K562 (cell line): ENCODE measurements at places on chromosomes 2 and 18. TPM values are rescaled to one million over a fixed set of nuclear protein-coding genes. Genes with fewer than 3 reads are reported as not detected.

- no peak for DNase-seq
Observed at GRCh38 chr2:241733391-241734207, 831 bp upstream of the D2HGDH start.

- DNase-seq = no peak
Observed at GRCh38 chr18:22045221-22045918, 124.0 kb upstream of the GATA6 start.

- DNase-seq = no peak
Observed at GRCh38 chr2:210630873-210631560, 74.6 kb downstream of the CPS1 start.

GRCh38 chr2:145220496-145220895, 700.6 kb upstream of the ZEB2 start:
- DNase-seq = no peak

DNA sequence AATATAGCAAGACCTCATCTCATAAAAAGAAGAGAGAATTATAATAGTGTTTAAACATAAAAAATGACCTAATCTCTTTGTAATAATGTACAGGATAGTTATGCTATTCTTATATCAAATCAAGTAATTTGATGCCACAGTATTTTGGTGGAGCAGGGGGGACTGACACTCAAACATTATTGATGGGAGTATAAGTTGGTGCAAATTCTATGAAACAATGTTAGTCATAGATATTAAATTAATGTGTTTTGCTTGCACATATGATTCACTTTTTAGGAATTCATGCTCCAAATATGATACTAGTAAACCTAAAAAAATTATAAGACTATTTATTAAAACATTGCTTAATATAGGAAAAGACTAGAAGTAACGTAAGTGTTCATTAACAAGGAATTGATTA, 256.1 kb upstream of the SYT4 start:
- DNase-seq = no peak

GRCh38 chr2:56170504-56170903, 13.3 kb upstream of the CCDC85A start:
- DNase-seq = no peak

GRCh38 chr2:198129609-198130008, 325.2 kb downstream of the PLCL1 start:
- no peak for DNase-seq

GRCh38 chr2:169729274-169729605, 4.4 kb upstream of the KLHL23 start:
- no peak for DNase-seq

- DNase-seq = no peak
Observed at GRCh38 chr2:83394134-83394904, 1064.8 kb downstream of the SUCLG1 start.

- DNase-seq = no peak
Observed at GRCh38 chr2:67135208-67135607, 261.9 kb upstream of the ETAA1 start.

DNA sequence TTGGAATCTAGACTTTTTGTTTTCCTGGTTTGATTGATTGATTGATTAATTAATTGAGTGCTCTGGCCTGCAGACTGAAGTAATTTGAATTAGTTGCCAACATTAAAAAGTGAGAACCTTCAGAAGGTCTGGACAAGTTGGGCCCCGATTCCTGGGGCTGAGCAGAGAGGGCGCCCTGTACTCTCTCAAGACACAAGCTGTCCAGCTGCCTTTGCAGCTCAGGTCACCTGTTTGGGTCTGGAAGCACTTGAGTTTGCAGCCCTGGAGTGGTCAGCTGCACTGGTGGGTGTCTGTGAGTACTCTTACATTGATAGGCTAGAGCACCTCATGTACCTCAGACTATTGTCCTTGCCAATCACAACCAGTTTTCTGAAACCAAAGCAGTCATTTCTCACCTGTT, 22.7 kb upstream of the CELF4 start:
- DNase-seq = no peak

- no peak for DNase-seq
Observed at GRCh38 chr2:61538920-61539520, 864 bp upstream of the XPO1 start.

DNA sequence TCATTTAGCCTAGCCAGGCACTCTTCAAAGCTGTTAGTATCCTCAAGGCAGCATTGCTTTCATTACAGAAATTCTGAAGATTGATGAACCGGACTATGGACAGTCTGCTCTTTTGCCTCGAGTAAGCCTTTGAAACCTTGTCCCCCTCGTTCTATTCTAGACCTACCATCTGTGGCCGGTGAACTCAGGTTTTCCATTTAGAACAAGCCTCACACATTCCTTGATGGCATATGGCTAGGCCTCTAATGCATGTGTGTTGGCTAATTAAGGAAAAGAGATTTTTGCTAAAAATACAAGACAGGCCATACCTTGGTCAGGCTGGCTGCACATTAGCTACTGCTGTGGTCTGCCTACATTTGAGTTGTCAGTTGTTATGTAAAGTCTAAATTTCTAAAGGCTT, 111.8 kb downstream of the CERS6 start:
- no peak for DNase-seq

GRCh38 chr2:96816836-96817702, 1.0 kb downstream of the CNNM3 start:
- DNase-seq = peak; percentile 29

DNA sequence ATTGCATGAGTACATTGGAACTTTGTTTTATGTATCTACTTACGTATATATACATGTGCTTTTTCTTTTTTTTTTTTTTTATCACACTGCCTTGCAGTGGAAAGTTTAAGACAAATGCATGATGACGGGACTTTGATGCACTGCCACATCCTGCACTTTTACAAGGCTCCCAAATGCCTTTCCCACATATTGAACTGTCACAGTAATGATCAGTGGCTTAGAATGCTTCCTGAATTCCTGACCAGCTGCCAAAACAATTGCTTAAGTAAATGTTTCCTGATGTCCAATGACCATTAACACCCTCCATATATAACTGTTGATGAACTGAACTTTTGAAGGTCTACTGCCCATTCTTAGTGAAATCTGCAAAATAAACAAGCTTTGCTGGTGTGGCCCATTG, 60.2 kb downstream of the LYPD6B start:
- DNase-seq = no peak

DNA sequence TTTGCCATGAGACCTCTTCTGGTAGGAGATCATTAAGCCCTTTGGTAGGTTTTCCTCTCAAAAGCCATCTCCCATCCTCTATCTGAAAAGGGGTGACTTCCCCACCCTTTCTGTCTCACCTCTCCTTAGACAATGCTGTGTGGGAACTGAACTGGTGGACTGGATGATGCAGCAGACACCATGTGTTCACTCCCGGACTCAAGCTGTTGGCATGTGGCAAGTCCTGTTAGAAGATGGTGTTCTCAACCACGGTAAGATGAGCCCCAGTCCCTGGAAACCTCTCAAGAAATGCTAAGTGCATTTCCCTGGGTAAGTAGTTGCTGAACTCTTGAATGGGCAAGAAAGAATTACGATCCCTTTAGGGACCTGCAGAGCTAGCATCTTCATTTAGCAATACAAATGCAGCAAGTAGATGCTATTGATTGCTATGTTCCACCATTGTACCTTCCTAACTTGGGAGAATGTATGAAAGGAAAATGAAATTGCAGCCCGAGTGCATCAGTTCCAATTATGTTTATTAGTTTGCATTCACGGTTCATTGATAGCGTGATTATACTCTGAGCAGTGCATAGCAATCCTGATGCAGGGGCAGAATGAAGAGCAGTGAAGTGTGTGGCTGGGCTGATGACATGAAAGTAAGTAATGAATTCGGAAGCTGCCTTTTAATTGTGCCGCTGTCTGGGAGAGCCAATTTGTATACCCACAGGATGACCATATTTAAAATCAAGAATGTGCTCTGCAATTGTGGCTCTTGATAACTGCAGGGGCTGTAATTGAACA, 110.0 kb upstream of the MAP3K20 start:
- no peak for DNase-seq

DNA sequence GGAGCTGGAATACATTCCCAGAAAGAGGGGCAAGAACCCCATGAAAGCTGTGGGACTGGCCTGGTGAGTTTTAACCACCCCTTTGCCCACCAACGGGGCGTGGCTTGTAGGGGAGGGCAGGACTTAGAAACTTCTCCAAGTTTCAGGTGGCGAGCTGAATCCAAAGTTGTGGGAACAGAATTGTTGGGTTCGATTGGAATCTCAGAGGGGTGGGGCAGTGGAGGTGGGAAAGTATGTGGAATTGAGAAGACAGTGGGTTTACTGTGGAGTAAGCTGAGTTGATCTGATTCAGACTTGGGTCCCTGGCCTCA, 1.1 kb downstream of the PNKD start:
- no peak for DNase-seq

GRCh38 chr2:200155652-200156051, 150.8 kb upstream of the SPATS2L start:
- no peak for DNase-seq

DNA sequence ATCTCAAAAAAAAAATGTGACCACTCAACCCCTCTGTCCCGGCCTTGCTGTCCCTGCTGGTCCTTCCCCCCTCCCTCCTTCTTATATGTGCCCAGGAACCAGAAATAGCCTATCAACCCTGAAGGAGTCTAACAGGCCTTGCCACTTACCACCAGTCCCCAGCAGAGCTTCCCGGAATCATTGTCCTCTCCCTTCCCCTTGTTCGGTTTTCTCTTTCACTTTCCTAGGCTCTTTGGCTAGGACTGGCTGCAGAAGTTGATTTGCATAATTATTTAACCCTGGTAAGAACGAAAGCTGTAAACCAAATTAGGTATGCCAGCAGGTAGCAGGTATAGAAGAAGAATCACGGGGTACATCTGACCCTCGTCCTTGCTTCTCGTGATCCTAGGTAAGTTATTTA, 72.6 kb upstream of the ZNF532 start:
- DNase-seq = no peak

DNA sequence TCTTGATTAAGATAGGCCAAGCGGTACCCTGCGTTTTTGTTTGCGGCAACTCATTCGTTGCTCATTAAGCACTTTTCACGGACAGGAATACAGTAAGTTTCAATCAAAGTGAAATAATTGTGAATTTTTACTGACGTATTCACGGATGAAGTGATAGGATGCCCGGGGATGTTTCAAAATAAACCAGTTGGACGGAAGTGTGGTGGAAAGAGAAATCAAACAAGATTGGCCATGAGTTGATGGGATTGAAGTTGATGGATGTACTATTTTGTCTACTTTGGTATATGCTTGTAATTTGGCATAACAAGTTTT, 481 bp downstream of the TMEM177 start:
- DNase-seq = no peak

- no peak for DNase-seq
Observed at GRCh38 chr2:47011696-47012095, 96.1 kb upstream of the MCFD2 start.

DNA sequence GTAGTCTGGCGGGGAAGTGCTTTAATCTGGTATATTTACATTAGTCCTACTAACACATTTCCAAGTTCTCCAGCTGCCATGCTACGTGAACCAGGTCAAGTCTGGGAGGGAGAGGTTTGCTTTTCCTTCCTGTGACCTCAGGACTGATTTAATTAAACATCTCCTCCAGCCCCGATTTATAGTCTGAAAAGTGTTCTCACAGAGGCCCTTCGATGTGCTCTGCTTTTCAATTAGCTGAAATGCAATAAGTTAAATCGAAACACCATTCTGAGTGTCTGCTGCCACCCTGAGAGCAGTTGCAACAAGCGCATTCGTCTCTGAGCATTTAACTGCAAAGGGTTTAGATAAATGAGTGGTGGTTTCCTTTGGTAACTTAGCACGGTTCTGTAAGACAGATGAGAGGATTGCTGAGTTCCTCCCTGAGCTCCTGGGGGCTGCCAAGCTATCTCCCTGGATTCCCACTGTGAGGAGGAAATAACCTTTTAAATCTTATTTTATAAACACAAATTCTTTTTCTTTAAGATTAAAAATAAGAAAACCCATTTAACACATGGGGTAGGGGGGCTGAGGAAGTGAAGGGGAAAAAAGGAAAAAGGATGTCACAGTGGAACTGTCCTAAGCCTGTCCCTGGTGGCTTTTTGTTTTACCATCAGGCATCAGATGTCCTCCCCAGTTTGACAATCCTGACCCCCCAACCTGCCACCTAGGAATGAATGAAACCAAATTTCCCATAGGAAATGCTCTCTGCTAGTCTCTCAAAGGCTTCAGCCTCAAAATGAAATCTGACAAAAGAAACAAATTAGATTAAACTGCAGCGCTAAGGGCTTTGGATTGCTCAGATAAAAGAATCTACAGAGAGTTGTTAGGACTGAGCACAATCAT, 56.5 kb upstream of the CREB1 start:
- DNase-seq = peak; percentile 57

GRCh38 chr2:17911491-17912260, 33.2 kb downstream of the KCNS3 start:
- DNase-seq = no peak

GRCh38 chr18:71370095-71370494, 1081.2 kb downstream of the SOCS6 start:
- DNase-seq = no peak

- DNase-seq = no peak
Observed at GRCh38 chr2:44207102-44207501, 38.4 kb downstream of the PPM1B start.

GRCh38 chr18:44771572-44771955, 90.9 kb downstream of the SETBP1 start:
- no peak for DNase-seq

Gene RABL2A
- 3.2 and 4.2 TPM in 2 replicates for total RNA-seq

Gene DLGAP1
- 0.20 and 0.49 TPM in 2 replicates for total RNA-seq

Gene CHPF
- total RNA-seq = 40.1 and 41.1 TPM in 2 replicates

Gene NOL4
- total RNA-seq = not detected in 2 replicates

Gene ALLC
- not detected in 2 replicates for total RNA-seq

Gene MC4R
- not detected in 2 replicates for total RNA-seq

Gene SLC23A3
- total RNA-seq = 0.60 and 0.64 TPM in 2 replicates

Gene ACADL
- 0.07 TPM in 1 of 2 replicates, not detected in the other for total RNA-seq

Gene CNTNAP5
- total RNA-seq = not detected in 2 replicates

Gene MARCHF4
- total RNA-seq = not detected in 2 replicates

Gene CXCR1
- not detected in 2 replicates for total RNA-seq

Gene MROH2A
- total RNA-seq = not detected in 2 replicates

Gene BMP10
- 0.89 and 0.91 TPM in 2 replicates for total RNA-seq
